ENCODE measurements at places on chromosomes 13 and 19.
A peak's percentile ranks its signal among the peaks of the same experiment; 100 is the strongest.

DNA sequence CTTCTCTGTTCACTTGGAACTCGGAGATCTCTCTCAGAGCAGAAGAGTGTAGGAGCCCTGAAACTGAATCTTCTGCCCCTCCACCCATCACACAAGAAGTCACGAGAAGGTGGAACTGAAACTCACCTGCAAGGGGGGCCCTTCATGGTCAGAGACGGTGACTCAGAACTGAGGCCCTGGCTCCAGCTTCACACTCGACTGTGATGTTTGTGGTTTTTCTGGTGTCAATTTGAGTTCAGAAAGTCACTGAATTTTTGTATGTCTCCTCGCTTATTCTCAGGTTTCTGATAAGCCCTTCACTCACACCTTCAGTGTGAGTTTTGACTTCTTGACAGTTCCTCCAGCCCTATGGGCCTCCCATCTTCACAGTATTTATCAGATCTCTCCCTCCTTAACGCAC is 23.1 kb downstream of the SIGLEC5 start:
- DNase-seq = no peak

DNA sequence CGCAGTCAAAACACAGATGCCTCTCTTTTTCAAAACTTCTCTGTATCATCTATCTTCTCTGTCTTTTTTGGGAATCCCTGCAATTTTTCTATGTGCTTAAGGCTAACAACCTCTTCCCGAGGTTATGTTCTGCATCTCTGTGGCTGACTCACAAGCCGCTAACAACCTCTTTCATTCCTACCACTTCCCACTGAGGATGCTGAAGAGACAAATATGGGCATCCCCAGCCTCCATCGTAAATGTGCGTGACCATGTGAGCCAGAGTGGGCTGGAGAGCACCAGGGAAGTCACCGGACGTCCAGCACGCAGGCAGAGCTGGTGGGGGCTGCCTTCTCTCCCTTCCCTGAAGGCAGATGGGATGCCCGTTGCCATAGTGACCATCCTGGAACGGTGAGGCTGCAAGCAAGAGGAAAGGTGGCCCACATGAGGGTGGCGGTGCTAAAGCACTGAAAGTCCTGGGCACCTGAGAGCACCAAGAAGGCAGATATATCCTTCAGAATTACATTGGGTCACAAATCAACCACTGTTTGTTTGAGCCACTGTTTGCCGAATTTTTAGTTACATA is 122.8 kb downstream of the SHISA2 start:
- DNase-seq = no peak

GRCh38 chr13:46178143-46178542 is 3.8 kb downstream of the LCP1 start:
- DNase-seq = no peak

DNA sequence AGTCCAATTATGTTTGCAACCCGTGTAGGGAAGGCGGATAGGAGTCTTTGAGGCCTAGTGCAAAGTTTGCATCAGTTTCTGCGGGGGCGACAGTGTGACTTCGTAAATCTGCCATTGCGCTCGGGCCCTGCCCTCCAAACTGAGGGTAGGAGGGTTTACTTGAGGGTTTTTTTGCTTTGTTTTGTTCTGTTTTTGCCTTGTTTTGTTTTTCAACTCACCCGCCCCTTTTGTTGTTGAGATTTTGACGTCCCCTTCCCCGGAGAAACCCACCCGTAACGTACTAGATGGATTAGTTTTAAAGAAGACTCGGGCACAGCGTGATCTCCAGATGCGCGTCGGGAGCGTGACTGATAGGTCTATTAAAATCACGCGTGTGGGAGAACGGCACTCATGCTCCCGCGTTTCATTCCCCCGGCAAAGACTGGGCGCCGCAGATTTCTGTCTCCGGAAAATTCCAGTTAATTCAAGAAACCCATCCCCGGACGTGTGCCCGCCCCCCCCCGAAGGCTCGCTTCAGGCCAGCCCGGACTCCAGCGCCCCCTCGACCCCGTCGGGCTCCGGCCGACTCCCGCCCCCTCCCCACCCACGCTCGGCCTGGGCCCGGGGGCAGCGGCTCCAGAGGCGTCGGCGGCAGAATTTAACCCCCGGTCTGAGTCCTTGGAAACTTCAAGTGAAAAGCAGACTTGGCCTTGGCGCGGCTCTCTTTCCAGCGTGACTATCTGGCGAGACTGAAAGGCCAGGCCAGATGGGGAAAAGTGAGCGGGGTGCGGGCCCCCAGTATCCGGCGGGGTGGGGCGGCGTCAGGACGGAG is 5.0 kb downstream of the SOX1 start:
- no peak for DNase-seq

DNA sequence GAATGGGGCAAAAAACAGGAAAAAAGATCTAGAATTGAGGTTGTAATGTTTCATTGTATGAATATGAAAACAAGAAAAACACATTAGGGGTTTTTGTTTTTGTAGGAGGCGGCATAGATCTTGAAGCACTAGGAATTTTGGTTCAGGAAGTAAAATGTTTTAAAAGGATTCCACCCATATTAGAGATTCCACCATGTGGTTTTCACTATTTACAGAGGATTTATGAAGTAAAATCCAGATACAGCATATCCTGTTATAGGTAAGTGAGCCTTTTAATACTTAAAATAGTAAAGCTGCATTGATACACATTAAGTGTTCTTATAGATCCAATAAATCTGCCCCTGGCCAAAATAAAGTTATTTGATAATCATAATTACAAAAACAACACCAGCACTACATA is 61.4 kb downstream of the MICU2 start:
- no peak for DNase-seq

DNA sequence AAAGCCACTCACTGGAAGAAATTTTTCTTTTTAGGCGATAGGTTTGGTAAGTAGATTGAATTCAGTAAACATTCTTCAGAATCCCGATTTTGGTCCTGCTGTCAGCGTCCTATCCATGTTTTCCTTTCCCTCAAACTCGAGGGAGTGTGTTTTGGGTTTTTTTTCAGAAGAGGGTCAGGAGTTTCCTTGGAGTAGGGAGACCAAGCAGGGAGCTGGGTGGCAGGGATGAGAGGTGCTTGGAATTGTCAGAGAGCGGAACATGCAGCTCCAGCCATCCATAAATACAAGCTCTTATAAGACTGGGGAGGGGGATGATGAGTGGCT is 1.6 kb upstream of the PCDH8 start:
- no peak for DNase-seq

- DNase-seq = peak; percentile 26
Measured at GRCh38 chr13:49444524-49445395, 686 bp downstream of the SETDB2 start.

DNA sequence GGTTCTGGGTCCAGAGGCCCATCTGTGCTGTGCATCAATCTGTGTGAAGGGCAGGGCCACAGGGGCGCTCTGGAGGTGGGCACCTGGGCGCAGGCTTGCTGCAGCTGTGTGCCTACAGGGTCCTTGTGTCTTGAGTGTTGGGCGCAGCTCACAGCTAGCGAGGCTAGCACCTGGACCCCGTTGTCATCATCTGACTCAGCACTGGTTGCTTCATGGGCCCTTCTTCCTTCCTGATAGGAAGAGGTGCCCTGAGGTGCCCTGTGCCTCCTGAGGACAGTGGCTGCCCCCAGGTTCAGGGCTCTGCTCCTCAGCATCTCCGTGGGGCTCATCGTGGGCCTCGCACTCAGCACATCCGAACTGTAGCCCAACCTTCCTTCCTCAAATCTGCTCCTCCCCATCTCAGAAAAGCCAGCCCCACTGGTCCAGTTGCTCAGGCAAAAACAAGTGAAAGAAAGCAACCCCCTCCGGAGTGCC is 54.8 kb downstream of the GATAD2A start:
- DNase-seq = peak; percentile 32

- no peak for DNase-seq
Measured at GRCh38 chr19:17499648-17500446, 11.6 kb upstream of the PGLS start.

- DNase-seq = no peak
Measured at GRCh38 chr19:45294291-45295029, 28.2 kb downstream of the CKM start.

DNA sequence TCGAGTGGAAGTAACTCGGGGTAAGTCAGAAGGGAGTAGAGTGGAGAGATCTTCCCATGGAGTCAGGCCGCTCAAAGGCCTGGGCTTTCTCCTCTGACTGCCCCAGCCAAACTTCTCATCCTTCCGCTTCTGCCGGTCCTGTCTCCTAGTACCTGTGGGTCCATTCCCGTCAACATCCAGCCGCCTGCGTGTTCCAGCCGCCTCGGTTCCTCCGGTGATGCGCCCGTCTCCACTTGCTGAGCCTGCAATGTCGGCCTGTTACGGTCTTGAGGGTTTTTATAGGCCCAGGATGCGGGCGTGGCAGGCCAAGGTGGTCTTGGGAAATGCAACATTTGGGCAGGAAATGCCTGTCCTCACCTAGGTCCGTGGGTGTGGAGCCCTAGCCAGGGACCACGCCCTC is 38.3 kb downstream of the RASL11A start:
- DNase-seq = no peak

DNA sequence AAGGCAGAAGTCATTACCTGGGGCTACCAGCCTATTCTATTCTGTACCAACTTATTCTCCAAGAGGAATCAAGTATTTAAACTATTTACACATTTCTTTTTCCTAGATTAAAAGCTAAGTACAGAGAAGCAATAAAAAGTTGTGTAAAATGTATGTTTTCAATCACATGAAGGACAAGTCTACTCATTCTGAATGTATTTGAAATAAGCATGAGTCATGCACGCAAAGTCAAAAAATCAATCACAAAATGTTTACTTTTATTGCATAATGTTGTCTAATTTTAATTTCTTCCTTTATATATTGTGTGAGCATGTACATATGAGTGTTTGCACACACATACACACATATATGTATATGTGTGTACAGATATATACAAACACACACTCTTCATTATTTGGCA is 136.7 kb downstream of the DACH1 start:
- no peak for DNase-seq

GRCh38 chr13:94280845-94281244 is 198.6 kb downstream of the DCT start:
- no peak for DNase-seq

- DNase-seq = no peak
Measured at GRCh38 chr13:72782717-72783116, 784 bp downstream of the PIBF1 start.

GRCh38 chr13:88377852-88378251 is 706.7 kb downstream of the SLITRK5 start:
- no peak for DNase-seq

DNA sequence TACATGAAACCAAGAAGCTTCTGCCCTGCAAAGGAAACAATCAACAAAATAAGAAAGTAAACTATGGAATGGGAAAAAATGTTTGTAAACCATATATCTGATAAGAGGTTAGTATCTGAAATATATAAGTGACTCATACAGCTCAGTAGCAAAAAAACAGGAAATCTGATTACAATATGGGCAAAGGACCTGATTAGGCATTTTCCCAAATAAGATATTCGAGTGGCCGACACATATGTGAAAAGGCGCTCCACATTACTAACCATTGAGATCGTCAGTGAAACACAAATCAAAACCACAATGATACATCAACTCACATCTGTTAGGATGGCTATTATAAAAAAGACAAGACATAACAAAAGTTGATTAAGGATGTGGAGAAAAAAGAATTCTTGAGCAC is 2818.6 kb upstream of the PCDH20 start:
- DNase-seq = no peak

- no peak for DNase-seq
Measured at GRCh38 chr19:41861116-41861768, 1.2 kb downstream of the RPS19 start.

- peak; percentile 86 for DNase-seq
Measured at GRCh38 chr19:19145684-19146608, 7.7 kb upstream of the TMEM161A start.

GRCh38 chr13:91313103-91313502 is 34.4 kb upstream of the MIR17HG start:
- peak; percentile 18 for DNase-seq

DNA sequence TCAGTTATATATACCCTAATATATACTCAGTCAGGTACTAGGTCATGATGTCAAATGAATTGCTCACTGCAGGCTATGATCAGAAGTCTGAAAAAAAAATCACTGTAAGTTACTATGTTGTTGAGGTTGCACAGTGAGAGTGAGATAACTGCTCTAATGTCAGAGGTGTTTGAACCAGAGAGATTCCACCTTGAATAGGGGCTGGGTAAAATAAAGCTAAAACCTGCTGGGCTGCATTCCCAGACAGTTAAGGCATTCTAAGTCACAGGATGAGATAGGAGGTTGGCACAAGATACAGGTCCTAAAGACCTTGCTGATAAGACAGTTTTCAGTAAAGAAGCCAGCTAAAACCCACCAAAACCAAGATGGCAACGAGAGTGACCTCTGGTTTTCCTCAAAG is 10.2 kb downstream of the EPSTI1 start:
- no peak for DNase-seq

GRCh38 chr13:24614306-24615080 is 65.7 kb upstream of the ATP12A start:
- DNase-seq = no peak

GRCh38 chr13:62643799-62644524 is 1228.3 kb upstream of the PCDH20 start:
- no peak for DNase-seq

DNA sequence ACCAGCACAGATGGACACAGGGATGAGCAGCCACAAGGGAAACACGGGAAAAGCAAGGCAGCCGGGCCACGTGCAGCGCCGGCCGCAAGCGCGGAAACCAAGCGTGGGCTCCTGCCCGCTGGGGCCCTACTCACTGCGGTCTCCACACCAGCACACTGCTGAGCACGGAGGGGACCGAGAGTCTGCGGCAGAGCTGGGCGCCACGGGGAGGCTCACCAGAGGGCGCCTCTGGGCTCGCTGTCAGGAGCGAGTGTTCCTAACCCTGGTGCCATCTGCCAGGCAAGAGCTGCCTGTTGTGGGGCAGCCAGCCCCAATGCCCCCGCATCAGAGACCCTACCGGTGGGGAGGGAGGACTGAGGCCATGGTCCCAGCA is 26.5 kb downstream of the MPND start:
- DNase-seq = peak; percentile 79

GRCh38 chr13:21434588-21434987 is 24.5 kb downstream of the ZDHHC20 start:
- DNase-seq = no peak

- DNase-seq = no peak
Measured at GRCh38 chr13:111210091-111210490, 95.0 kb downstream of the ARHGEF7 start.

GRCh38 chr13:40340368-40341095 is 325.9 kb downstream of the FOXO1 start:
- no peak for DNase-seq

- DNase-seq = no peak
Measured at GRCh38 chr13:64278493-64278892, 2862.8 kb upstream of the PCDH20 start.

- no peak for DNase-seq
Measured at GRCh38 chr19:7427944-7428343, 60.9 kb downstream of the PEX11G start.

GRCh38 chr19:10936661-10937084 is 8.1 kb downstream of the TIMM29 start:
- no peak for DNase-seq

GRCh38 chr19:46648060-46648960 is 12.3 kb upstream of the GNG8 start:
- DNase-seq = no peak
